ENCODE measurements at places on chromosomes 2 and 18.

DNA sequence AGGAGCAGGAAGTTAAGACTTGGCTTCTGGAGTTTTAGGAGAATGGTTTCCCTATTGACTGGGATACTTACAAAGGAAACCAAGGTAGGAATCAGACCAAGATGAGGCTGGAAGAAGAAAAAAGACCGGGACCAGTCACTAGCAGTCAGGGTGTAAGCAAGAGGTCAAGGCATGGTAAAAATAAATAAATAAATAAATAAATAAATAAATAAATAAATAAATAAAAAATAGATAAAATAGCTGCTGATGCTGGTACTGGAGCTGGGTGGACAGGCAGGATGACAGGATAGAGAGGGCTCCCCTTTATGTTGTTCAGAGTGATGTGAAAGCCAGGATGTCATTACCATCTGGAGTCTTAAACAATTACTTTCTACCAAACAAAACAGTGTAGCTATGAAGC is 89.9 kb downstream of the MYO5B start:
- DNase-seq, result no peak

- DNase-seq, result no peak
Measured at GRCh38 chr2:99860720-99861375, 281.5 kb downstream of the AFF3 start.

DNA sequence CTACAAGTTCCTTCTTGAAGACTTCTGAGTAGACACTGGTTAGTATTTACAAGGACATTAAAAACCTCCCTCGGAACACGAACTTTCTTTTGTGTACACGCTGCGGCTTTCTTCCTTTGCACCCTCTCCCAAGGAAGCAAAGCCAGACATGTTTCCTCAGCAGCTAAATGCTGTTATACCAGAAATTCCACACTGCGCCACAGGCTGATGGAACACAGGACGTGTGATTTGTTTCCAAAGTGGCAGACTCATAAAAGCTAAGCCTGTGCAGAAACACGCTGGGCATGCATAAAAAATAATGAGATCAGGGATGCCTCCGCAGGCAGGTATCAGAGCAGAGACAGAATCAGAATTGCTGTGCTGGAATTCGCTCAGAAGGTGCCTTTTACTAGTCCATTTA is 73.0 kb upstream of the RGPD5 start:
- DNase-seq, result no peak

DNA sequence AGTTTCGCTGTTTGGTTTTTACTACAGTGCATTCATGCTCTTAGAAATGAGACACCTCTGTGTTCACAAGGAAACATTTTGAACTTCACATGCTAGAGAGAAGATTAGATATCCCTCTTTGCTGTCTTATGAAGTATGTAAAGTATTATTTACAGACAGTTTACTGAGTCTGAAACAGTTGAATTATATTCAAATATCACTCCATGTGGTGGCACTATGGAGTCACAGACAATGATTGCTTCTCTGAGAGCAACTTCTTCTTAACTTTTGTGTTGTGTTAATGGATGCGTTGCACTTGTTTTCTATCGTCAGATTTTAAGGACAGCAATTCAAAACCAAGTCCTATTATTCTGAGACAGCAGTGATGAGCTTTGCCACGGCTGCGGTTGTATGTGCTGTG is 823.6 kb downstream of the GALR1 start:
- DNase-seq, result no peak

DNA sequence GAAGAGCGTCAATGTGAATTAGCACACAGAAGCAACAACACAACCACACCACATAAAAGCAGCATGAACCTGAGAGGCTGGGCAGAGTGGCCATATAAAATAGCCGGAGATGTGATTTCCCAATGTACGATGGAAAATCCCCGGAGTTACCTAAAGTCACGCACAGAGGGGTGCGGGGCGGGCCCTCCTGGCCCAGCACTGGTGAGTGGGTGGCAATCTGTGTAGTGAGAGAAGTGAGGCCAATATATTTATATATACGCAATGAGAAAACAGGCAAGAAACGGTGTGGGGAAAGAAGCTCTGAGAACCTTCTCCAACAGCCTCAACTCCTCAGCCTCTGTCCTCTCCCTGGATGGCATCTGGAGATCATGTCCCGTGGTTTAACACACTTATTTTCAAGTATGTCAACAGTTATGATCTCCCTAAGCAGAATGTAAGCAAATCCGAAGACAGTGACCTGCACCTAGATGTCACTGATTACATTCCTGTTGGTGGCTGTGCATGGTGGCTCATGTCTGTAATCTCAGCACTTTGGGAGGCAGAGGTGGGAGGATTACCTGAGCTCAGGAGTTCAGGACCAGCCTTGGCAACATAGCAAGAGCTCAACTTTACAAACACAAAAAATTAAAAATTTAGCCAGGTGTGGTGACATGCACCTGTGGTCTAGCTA is 41.6 kb downstream of the CRACDL start:
- no peak for DNase-seq

- DNase-seq, result no peak
Measured at GRCh38 chr2:45008296-45009129, 739 bp downstream of the SIX2 start.

DNA sequence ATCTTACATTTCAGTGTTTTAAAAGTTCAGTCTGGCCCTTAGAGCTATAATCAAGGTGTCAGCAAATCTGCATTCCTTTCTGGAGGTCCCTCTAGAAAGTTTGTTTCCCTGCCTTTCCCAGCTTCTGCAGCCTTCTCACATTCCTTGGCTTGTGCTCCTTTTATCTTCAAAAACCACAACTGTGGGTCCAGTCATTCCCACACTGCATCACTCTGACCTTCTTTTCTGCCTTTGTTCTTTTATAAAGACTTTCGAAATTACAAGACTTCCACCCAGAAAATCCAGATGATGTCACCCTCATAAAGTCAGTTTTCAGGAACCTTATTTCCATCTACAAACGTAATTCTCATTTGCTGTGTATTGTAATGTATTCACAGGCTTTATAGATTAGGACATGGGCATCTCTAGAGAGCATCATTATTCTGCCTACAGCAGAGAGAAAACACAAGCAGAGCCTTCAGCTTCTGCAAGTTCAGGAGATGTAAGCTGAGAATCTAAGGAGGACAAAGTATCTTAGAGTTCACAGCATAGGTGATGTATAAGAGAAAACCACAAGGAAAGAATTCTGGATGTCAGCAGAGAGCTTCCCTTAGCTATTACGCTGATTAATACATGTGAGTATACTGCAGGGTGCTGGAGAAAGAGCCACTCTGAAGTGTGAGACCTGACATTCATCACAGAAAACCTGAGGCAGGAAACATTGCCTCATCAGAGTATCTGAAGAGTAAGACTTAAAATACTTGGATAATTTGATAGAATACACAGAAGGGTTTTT is 1100.2 kb downstream of the CBLN2 start:
- no peak for DNase-seq

GRCh38 chr2:45176390-45176789 is 167.1 kb upstream of the SIX2 start:
- no peak for DNase-seq

- DNase-seq, result no peak
Measured at GRCh38 chr2:232919141-232919540, 49.1 kb downstream of the SNORC start.

DNA sequence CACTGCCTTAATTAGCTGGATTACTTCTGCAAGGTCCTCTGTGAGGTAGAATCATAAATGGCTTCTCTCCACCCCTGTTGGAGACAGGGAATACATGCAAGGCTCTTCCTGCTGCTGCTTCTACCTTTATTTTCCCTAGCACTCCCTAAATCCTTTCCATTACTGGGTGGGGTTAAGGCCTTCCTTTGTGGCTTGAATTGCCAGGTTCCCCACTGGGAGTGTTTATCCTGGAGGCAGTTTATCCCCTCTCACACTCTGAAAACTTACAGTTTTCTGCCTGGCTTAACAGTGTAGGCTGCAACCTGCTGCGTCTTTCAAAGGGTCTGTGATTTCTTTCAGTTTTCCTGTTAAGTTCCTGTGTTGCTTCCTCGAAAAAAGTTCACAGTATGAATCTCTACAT is 1062.3 kb upstream of the CRIM1 start:
- no peak for DNase-seq

DNA sequence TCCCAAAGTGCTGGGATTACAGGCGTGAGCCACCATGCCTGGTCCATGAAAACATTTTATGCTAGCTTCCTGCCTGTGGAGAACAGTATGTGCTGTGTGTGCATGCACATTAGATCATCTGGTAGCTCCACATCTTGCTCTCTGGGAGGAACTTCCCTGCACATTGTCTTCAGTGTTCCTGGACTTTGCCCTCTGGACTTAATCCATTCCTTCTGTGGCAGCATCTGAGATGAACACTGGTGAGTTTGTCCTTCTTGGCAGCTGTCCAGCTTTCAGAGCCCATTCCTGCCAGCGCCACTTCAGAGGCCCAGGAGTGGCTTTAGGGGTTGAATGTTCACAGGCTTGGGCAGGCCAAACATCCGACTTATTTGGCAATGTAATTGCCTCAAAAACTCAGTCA is 65.2 kb downstream of the POU3F3 start:
- DNase-seq, result no peak

- DNase-seq, result no peak
Measured at GRCh38 chr18:26893996-26894395, 28.5 kb upstream of the AQP4 start.

GRCh38 chr2:3466482-3466863 is 52.9 kb downstream of the ADI1 start:
- no peak for DNase-seq

DNA sequence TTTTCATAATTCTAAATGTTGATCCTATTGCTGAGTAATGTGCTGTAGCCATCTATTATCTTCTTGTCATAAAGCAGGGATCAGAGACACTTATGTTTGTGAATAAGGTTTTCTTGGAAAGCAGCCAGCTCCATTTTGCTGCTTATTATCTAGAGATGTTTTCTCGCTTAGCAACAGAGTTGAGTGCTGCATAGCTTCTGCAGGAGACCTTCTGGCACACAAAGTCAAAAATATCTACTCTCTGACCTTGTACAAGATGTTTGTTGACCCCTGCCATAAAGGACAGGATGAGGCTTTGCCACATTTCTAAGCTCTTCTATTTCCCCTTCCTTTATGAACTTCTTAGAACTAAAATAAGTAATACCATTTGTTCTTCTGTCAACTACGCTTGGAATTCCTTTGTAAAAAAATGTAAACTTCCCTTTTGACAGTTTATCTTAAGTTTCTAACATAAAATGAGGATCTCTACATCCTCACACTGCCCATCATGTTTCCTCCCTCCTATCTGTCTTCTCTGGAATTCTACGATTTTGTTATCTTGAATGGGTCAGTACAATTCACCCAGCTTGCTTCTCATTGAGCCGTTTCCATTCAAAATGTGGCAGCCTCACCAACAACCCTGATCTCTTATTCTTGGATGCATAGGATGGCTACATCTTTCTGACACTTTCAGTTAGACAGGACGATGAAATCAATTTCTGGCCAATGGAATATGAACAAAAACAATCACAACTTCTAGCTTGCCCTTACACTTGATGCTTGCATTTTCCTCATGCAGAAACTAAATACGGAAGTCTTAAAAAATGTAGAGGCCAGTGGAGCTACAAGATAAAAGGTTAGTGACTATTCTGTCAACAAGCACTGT is 1377.0 kb downstream of the SUCLG1 start:
- no peak for DNase-seq

DNA sequence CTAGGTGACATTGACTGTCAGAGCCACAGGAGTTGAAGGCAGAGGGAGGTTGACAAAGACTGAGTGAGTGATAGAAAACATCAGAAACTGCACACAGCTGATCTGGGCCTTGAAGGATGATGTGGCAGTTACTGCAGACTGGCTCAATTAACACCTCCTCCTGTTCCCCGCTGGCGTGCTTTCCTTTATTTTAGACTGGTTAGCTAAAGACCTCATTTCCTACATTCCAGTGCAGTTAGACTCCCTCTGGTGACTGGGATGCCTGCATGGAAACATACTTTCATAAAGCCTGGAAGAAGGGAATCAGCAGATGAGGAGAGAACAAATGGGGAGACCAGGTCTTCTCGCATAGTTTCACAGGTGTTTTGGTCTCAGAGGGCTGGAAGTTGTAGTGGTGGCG is 7.1 kb downstream of the TPGS2 start:
- no peak for DNase-seq

- DNase-seq, result no peak
Measured at GRCh38 chr2:43073401-43073825, 153.0 kb downstream of the ZFP36L2 start.

Data from CD4-positive, alpha-beta T cell treated with Interleukin-17A for 1 hour (primary cell).